ENCODE measurements at places on chromosomes 12 and 14. TPM values are rescaled to one million over a fixed set of nuclear protein-coding genes. Genes with fewer than 3 reads are reported as not detected.

- no peaks in the 10 kb centered on the region for H3K4me1 ChIP-seq
- H3K27me3 ChIP-seq: no peaks in the 10 kb centered on the region
- no peak overlapping the region for H3K4me3 ChIP-seq
- no peak for DNase-seq
- no peaks in the 10 kb centered on the region for H3K36me3 ChIP-seq
Observed at GRCh38 chr12:41932470-41932991, 212.1 kb downstream of the GXYLT1 start.

DNA sequence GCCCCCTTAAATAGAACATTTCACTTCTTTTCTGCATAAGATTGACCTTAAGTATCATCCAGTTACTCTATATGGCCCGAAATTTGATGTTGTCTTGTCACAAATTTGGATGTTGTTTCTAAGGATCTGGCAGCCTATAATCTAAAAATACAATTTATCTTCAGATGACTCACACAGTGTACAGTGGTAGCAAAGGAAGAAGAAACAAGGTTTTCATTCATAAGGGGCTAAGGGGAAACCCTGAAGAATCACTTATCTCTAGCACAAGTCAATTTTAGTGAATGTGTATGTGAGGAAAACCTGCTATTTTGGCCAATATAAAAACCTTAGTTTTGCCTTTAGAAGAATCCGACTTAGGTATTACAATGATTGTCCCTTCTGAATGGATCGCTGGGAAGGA is 606.3 kb upstream of the LRFN5 start:
- no peaks in the 10 kb centered on the region for H3K4me1 ChIP-seq
- no peaks in the 10 kb centered on the region for H3K36me3 ChIP-seq
- H3K4me3 ChIP-seq: no peak overlapping the region
- H3K27me3 ChIP-seq: no peaks in the 10 kb centered on the region

- H3K4me1 ChIP-seq: no peaks in the 10 kb centered on the region
- no peak for DNase-seq
- no peaks in the 10 kb centered on the region for H3K36me3 ChIP-seq
Observed at GRCh38 chr12:123951467-123951866, 21.2 kb downstream of the CCDC92 start.

DNA sequence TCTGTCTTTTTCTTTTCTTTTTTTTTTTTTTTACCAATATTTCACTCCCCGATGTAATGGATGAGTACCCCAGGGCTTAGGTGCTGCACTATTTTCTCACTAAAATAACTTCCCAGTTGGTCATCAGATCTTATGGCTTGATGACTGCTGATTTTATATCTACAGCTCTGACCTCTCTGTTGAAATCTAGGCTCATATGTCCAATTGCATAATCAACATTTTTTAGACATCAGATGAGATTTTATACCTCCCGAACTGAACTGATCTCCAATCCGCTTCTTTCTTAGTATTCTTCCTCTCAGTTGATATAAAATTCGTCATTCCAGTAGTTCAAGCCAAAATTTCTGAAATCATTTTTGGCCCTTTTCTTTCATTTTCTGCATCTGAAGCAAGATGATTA is 1236.5 kb downstream of the SLC16A7 start:
- H3K27ac ChIP-seq: no peak overlapping the region
- H3K4me3 ChIP-seq: no peak overlapping the region
- peaks cover 7% of the 10 kb centered on the region for H3K4me1 ChIP-seq
- H3K36me3 ChIP-seq: no peaks in the 10 kb centered on the region
- no peaks in the 10 kb centered on the region for H3K27me3 ChIP-seq

DNA sequence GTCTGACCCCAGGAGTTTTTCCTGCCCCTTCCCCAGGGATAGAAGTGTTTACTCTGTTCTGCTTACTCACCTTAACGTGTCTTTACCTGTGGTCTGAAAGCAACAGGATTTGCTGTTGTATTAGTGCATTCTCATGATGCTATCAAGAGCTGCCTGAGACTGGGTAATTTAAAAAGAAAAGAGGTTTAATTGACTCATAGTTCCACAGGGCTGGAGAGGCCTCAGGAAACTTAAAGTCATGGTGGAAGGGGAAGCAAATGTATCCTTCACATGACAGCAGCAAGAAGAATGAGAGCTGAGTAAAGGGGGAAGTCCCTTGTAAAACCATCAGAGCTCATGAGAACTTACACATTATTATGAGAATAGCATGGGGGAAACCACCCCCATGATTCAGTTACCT is 240.4 kb downstream of the SNAPC1 start:
- DNase-seq: no peak
- H3K27me3 ChIP-seq: no peaks in the 10 kb centered on the region
- no peak overlapping the region for H3K4me3 ChIP-seq
- no peaks in the 10 kb centered on the region for H3K36me3 ChIP-seq
- no peak overlapping the region for H3K27ac ChIP-seq
- H3K4me1 ChIP-seq: no peaks in the 10 kb centered on the region

GRCh38 chr12:128771681-128772080 is 52.1 kb downstream of the SLC15A4 start:
- no peak for DNase-seq
- no peak overlapping the region for H3K27ac ChIP-seq
- no peaks in the 10 kb centered on the region for H3K36me3 ChIP-seq

DNA sequence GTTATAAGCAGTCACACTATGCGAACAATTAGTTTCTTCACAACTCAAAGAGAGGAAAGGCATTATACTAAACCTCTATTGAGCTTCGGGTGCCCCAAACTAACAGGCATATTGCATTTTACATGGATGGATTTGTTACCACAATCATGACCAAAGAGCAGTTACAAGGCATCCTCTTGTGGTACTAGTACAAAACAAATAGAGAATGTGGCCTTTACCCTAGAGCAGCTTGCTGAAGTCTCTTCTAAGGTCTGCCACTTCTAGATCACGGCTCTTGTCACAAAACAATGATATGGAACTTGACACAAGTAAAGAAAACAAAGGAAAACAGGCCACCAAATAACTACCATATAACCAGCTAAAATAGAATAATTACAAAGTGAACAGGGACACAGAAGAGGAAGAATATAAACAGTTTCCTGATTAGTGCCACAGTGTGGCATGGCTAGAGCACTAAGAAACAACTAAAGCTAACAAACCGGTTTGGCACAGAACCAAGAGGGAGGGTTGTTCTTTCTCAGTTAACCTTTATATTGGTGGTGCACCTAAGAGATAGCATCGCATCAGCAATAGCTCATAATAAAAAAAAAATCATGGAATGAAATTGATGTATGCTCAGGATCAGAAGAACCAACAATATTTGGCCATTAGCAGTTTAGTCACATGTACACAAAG is 209.7 kb upstream of the ATP2B1 start:
- H3K27ac ChIP-seq: no peak overlapping the region
- H3K4me1 ChIP-seq: peaks cover 2% of the 10 kb centered on the region
- H3K36me3 ChIP-seq: no peaks in the 10 kb centered on the region
- H3K4me3 ChIP-seq: no peak overlapping the region

Gene NR2C1
- total RNA-seq: 39.1 TPM

Gene RNASE1
- total RNA-seq: not detected

Gene HOXC12
- total RNA-seq: not detected

Gene ENDOU
- total RNA-seq: not detected

Gene PDE3A
- 4.0 TPM for total RNA-seq

Gene CDC42BPB
- 43.4 TPM for total RNA-seq

Gene PSMA3
- 193 TPM for total RNA-seq

Gene VRTN
- total RNA-seq: not detected

Gene ADAMTS20
- 0.03 TPM for total RNA-seq

Gene KLRD1
- 0.08 TPM for total RNA-seq
